ENCODE measurements at places on chromosomes 1 and 21. TPM values are rescaled to one million over a fixed set of nuclear protein-coding genes. Genes with fewer than 3 reads are reported as not detected.

DNA sequence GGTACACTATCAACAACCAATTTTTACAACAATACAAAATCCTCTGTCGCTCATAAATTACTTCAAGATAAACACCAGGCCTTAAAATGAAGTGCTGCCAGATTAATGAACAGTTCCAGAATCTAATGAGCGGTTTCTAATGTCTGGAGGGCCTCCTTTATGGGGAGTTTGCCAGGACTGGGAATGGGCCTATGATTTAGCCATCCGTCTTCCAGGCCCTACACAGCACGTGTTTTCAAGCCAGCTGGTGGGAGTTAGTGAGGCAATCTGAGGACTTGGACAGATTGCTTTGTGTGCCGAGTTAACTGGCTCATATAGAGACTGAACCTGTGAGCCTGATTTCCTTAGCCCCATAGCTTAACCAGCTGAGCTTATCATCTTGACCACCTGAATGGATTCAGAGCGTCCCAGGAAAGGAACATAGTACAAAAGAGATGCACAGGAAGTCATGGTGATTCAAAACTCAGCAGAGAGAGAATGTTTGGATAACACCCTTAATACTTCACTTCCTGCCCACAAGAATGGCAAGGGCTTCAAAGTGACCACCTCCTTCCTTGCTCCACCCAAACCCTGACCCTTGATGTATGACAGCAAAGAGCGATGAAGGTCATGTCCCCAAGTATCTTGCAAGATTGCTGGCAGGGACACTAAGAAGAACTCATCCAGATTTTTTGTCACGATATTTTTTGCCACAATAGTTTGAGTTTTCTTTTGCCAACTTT, 143.5 kb downstream of the SLC30A10 start:
- H3K36me3 ChIP-seq, result no peaks in the 10 kb centered on the region
- H3K27ac ChIP-seq, result no peak overlapping the region
- H3K4me1 ChIP-seq, result no peaks in the 10 kb centered on the region
- H3K27me3 ChIP-seq, result no peaks in the 10 kb centered on the region

DNA sequence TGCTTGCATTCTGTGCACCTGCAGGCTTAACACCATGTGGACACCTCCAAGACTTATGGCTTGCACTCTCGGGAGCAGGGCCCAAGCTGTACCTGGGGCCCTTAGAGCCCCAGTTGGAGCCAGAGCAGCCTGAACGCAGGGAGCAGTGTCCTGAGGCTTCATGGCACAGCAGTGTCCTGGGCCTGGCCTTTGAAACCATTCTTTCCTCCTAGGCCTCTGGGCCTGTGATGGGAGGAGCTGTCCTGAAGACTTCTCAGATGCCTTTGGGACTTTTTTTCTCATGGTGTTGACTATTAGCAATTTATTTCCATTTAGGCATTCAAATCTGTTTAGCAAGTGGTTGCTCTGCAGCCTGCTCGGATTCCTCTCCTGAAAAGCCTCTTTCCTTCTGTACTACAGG, 11.0 kb downstream of the RPTN start:
- H3K4me1 ChIP-seq, result no peaks in the 10 kb centered on the region
- H3K36me3 ChIP-seq, result peaks cover 19% of the 10 kb centered on the region
- H3K27me3 ChIP-seq, result no peaks in the 10 kb centered on the region
- DNase-seq, result peak; percentile 20
- H3K4me3 ChIP-seq, result no peak overlapping the region

DNA sequence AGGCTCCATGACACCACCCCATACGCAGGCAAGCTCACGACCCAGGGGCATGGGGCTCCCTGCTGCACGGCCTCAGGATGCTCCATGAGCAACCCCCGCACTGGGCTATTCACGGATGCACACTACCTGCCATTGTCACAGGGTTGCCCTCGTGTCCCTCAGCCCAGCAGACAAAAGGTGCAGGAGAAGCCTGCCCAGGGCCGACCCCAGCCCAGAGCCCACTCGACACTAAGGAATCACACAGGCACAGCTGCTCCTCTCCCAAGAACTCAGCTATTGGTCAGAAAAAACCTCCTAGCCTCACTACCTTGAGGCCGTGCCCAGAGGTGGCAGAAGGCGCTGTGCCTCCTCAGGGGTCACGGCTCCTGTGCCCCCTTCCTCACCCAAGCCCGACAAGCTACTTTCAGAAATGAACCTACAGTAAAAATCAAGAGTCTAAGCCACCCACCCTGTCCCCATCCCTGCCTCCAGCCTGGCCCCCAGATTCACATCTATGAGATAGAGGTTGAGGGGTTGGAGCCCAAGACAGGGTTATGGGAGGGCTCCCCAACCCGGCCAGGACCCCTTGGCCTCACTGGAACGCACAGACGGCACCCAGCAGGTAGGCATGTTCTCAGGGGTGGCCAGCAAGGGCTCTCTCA, 6.4 kb upstream of the SPATC1L start:
- peaks cover 48% of the 10 kb centered on the region for H3K4me1 ChIP-seq
- no peak for DNase-seq
- peaks cover 3% of the 10 kb centered on the region for H3K36me3 ChIP-seq
- H3K27me3 ChIP-seq, result peaks cover 38% of the 10 kb centered on the region

GRCh38 chr1:78153092-78153736, 107.4 kb downstream of the GIPC2 start:
- DNase-seq, result no peak
- H3K4me3 ChIP-seq, result no peak overlapping the region
- H3K36me3 ChIP-seq, result no peaks in the 10 kb centered on the region
- H3K27ac ChIP-seq, result no peak overlapping the region

GRCh38 chr1:234997896-234998741, 130.5 kb downstream of the TOMM20 start:
- peaks cover 4% of the 10 kb centered on the region for H3K27me3 ChIP-seq
- H3K4me1 ChIP-seq, result peaks cover 5% of the 10 kb centered on the region
- H3K27ac ChIP-seq, result no peak overlapping the region
- no peak overlapping the region for H3K4me3 ChIP-seq

GRCh38 chr21:44947930-44948331, 8.1 kb downstream of the SLX9 start:
- H3K4me1 ChIP-seq, result no peaks in the 10 kb centered on the region
- H3K27ac ChIP-seq, result no peak overlapping the region
- no peak overlapping the region for H3K4me3 ChIP-seq
- H3K36me3 ChIP-seq, result no peaks in the 10 kb centered on the region
- peaks cover 8% of the 10 kb centered on the region for H3K27me3 ChIP-seq

- DNase-seq, result no peak
- no peak overlapping the region for H3K27ac ChIP-seq
- no peak overlapping the region for H3K4me3 ChIP-seq
- peaks cover 6% of the 10 kb centered on the region for H3K27me3 ChIP-seq
Measured at GRCh38 chr1:41762251-41762650, 156.5 kb downstream of the HIVEP3 start.

KCNK1 gene
- total RNA-seq, result not detected

VTCN1 gene
- total RNA-seq, result not detected

SLAMF9 gene
- not detected for total RNA-seq

NBPF6 gene
- total RNA-seq, result not detected
